Activated naive CD4-positive, alpha-beta T cell (primary cell): ENCODE measurements at places on chromosomes 2 and 18.
A peak's percentile ranks its signal among the peaks of the same experiment; 100 is the strongest.

- no peak for DNase-seq
Observed at GRCh38 chr18:21904856-21905255, 164.3 kb downstream of the MIB1 start.

DNA sequence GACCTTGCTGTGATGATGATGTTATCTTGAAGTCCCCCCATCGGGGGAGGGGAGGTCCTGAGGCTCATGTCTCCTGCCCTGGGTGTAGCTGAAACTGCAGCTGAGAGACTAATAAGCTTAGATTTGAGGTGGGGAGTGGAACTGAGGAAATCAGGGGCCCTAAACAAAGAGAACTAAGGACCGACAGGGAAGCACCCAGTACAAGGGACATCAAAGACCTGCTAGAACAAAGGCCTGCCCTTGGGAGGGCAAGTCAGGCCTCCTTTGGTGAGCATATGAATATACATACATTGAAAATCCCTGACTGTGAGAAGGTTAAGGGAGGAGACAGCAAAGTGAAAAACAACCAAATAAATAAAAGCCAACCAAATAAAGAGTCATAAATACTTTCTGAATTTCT lies 1132.5 kb upstream of the CELF4 start:
- no peak for DNase-seq

- peak; percentile 59 for DNase-seq
Observed at GRCh38 chr2:177164584-177165052, 48.0 kb upstream of the HNRNPA3 start.

- DNase-seq: no peak
Observed at GRCh38 chr2:233082222-233082930, 22.2 kb downstream of the INPP5D start.

- no peak for DNase-seq
Observed at GRCh38 chr2:98479959-98480524, 35.4 kb downstream of the INPP4A start.

- DNase-seq: no peak
Observed at GRCh38 chr2:234308813-234309195, 188.1 kb downstream of the ARL4C start.

- no peak for DNase-seq
Observed at GRCh38 chr2:25899404-25899970, 21.2 kb upstream of the ASXL2 start.

DNA sequence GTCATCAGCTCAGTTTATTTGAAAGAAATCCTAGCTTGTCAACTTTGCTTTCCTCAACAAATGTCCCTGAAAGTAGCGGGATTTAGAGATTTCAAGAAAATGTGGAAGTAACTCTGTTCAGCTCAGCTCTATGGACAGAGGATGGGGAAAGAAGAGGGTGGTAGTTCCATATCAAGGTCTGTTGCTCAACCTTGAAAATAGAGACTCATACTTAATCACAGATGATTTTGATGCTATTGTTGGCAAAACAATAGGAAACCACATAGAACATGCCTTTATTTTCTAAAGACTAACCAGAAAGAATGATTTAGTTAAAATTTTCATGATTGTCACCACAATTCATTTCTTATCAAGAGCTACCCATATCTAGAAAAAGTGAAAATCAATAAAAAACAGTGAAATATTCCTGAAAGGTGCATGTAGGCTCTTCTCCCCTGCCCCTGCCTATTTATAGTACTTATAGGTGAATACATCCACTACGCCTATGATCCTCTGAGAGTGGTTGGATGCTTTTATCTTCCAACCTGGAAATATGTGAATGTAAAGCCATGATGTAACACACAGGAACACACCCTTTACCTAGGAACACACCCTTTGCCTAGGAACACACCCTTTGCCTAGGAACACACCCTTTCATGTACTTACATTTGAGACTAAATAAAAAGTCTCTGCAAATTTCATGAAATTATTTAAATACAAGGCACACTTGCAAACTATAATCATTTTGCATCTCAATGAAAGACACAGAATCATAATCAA lies 65.8 kb downstream of the ETAA1 start:
- DNase-seq: no peak

- DNase-seq: no peak
Observed at GRCh38 chr2:53210538-53210937, 557.1 kb upstream of the CHAC2 start.

DNA sequence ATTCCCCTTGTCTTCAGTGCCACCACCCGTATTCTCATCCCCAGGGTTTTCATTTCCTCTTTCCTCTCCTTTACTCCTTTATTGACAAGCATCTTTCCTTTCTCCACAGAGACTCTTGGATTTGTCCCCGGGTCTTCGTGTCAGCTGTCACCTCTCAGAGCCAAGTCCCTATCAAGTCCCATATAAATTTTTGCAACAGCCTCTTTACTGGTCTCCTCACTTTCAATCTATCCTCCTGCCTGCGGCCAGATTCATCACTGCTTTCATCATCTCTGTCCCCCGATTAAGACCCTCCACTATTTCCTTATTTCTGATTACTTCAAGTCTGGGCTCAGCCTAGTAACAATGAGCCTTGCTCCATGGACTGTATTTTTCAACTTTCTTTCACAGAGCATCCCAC lies 113.8 kb downstream of the CTAGE1 start:
- DNase-seq: no peak

GRCh38 chr2:219396863-219397457 lies 9.2 kb upstream of the DNPEP start:
- DNase-seq: no peak

DNA sequence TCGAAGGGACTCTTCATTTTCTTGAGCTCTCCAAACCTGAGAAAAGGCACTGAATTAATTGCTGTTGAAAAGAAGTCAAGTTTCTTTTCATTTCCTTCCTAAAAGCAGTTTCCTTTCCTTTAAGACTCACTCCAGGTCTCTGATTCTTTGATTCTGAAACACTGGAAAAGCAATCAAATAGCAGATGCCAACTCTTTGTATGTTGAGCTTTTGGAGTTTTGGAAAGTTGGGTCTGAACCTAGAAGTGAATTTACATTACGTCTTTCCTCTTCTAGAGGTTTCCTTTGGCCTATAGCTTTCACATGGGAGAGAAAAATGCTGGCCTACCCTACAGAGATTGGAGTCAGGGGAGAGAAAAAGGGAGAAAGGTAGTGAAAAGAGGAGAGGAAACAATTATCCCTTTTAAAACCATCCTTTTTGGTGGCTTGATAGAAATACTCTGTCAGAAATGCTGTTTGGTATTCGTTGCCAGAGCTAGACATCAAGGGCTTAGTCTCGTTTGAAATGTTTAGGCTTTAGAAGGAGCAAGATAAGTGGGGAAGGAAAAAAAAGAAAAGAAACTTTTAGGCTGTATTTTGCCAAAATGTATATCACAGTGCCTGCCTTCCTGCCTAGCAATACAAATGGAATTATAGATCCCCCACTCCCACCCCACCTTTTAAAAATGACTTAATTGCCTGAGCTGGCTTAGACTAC lies 187.7 kb downstream of the PRPF40A start:
- DNase-seq: no peak

GRCh38 chr2:67046591-67046990 lies 350.5 kb upstream of the ETAA1 start:
- DNase-seq: no peak

DNA sequence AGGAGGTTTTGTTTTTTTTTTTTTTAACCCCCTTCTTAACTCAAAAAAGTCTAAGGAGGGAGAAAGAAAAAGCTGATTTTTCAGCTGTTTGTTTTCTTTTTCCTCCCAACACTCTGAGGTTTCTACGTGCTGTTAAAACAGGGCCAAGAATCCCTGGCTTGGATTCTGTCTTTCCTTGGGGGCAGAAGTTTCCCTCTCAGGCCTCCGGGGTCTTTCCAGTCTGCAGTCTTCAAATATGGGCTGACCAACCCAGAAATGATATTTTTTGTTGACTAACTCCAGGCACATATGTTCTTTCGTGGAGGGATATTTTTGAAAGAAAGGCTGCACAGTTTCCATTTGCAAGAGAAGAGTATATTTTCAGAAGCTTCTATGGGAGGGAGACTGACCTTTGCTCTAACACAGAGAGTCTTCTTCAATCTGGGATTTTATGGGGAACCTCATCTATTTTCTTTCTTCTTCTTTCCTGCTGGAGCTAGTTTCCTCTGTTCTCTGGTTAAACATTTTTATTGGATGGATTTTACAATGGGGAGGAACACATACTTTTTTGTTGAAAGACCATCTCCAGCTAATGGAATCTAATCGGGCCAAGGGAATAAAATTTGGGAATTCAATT lies 93.3 kb upstream of the SPRED2 start:
- DNase-seq: no peak

DNA sequence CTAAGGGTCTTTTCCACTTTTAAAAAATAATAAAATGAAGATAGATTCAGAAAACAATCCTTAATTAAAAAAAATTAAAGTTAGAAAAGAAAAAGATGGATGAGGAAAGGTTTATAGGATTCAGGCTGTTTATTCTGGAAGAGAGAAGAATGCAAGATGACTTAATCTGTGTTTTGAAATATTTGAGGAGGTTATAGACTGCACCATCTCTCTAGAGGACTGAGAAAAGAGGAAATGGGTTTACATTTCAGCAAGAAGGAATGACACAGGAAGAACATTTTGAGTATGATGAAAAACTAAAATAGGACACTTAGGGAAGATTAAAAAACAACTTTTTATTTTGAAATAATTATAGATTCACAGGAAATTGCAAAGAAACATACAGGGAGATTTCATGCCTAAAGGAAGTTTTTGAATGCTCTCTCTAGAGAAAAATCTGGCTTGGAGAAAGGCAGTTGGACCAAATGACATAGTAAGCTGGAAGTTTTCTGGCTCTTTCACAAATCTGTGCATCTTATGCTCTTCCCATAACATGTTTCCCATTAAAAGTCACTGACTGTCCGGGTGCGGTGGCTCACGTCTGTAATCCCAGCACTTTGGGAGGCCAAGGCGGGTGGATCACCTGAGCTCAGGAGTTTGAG lies 75.0 kb downstream of the CERS6 start:
- no peak for DNase-seq

DNA sequence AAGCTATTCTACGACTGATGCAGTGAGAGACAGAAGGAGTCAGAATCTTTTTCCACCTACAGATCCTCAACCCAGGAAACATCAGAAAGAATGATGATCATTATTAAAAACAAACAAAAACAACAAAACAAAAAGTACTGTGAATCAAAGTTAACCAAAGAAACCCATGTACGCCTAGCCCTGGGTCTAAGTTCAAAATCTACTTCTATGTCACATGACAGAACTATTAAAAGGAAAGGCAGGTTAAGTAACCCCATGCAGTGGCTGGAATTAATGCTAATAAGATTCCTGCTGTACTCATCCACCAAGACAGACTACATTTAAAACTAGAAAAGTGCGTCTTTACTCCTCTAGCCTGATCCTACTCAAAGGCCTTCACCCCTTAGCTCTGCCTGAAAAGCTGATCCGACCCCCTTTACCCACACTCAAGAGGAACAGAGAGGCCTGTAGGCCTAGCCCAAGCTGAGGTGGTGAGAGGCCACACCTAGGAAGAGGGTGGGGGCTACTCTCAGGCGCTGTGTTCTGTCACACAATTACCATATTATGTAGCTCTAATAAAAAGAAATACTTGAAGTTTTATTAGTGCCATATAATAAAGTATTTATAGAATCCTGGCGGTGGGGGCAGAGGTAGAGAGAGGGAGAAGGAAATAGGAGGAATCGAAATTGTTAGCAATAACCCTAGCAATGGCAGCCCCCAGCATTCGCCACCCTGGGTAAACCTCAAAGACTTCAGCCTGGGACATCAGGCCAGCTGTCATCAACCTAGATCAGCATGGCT lies 37.1 kb downstream of the NHEJ1 start:
- no peak for DNase-seq

GRCh38 chr2:191105082-191105481 lies 45.7 kb downstream of the STAT4 start:
- no peak for DNase-seq

DNA sequence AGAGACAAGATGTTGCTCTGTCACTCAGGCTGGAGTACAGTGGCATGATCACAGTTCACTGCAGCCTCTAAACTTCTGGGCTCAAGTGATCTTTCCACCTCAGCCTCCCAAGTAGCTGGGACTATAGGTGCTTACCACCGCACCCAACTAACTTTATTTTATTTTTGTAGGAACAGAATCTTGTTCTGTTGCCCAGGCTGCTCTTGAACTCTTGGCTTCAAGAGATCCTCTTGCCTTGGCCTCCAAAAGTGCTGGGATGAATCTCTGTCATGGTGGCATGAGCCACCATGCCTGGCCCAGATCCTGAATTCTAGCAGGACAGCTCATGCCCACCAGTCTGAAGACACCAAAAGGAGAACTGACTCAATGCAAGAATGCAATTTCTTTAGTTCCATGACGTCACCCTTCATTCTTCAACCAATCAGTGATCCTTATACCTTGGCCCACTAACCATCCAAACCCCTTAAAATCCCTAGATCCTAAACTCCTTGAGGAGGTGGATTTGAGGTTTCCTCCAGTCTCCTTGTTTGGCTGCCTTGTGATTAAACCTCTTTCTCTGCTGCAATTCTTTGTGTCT lies 25.6 kb upstream of the CXXC1 start:
- no peak for DNase-seq

- DNase-seq: no peak
Observed at GRCh38 chr2:232480201-232481190, 7.1 kb downstream of the ECEL1 start.

DNA sequence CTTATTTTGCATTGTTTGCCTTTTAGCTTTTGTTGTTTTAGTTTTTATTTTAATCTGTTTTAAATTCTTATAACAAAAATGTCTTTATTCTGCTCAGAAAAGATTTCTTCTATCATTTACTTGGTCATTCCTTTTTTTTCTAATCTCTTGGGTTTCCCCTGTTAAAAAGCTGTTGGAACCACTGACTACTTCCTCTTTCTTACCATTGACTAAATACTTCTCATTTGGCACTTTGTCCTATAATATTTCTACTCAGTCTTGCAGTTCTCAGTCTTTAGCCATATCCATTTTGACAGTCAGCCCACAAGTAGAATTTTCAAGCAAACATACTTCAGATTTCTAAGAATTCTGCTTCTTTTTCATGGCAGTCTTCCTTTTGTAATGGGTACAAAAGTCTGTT lies 567.2 kb downstream of the SATB2 start:
- DNase-seq: no peak

GRCh38 chr18:7062811-7063210 lies 54.8 kb downstream of the LAMA1 start:
- no peak for DNase-seq

DNA sequence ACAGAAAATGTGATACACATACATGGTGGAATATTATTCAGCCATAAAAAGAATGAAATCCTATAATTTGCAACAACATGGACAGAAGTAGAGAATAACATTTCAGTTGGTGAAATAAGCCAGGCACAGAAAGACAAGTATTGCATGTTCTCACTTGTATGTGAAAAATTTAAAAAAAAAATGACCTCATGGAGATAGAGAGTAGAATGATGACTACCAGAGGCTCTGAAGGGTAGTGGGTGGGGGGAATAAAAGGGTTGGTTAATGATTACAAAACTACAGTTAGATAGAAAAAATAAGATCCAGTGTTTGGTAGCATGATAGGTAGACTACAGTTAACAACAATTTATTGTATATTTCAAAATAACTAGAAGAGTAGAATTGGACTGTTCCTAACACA lies 24.5 kb downstream of the PRKD3 start:
- no peak for DNase-seq

GRCh38 chr2:66481100-66481549 lies 46.2 kb downstream of the MEIS1 start:
- no peak for DNase-seq

- DNase-seq: no peak
Observed at GRCh38 chr2:159653962-159654361, 37.6 kb upstream of the BAZ2B start.
